ENCODE measurements at places on chromosomes 16 and 17.
A peak's percentile ranks its signal among the peaks of the same experiment; 100 is the strongest.

- DNase-seq, result no peak
These were observed 1.7 kb upstream of the CHAD start for GRCh38 chr17:50470426-50470825.

- DNase-seq, result no peak
These were observed 751 bp downstream of the DCAF7 start for GRCh38 chr17:63550817-63551639.

DNA sequence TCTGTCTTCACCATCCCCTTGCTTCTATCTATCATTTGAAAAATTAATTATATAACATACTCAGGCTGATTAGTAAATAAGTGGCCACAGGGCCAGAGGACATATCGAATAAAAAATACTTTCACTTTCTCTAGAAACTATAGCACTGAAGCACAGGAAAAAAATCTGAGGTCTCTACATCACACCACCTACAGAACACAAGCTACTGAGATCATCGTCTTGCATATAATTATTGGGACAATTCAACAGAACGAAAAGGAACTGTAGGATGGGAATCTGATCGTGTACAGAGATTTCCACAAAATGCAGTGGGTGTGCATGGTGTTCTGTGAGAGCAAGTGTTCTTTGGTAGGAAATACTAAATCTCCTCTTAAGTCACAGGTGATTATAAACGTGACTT, 289.6 kb upstream of the ERCC4 start:
- DNase-seq, result no peak

DNA sequence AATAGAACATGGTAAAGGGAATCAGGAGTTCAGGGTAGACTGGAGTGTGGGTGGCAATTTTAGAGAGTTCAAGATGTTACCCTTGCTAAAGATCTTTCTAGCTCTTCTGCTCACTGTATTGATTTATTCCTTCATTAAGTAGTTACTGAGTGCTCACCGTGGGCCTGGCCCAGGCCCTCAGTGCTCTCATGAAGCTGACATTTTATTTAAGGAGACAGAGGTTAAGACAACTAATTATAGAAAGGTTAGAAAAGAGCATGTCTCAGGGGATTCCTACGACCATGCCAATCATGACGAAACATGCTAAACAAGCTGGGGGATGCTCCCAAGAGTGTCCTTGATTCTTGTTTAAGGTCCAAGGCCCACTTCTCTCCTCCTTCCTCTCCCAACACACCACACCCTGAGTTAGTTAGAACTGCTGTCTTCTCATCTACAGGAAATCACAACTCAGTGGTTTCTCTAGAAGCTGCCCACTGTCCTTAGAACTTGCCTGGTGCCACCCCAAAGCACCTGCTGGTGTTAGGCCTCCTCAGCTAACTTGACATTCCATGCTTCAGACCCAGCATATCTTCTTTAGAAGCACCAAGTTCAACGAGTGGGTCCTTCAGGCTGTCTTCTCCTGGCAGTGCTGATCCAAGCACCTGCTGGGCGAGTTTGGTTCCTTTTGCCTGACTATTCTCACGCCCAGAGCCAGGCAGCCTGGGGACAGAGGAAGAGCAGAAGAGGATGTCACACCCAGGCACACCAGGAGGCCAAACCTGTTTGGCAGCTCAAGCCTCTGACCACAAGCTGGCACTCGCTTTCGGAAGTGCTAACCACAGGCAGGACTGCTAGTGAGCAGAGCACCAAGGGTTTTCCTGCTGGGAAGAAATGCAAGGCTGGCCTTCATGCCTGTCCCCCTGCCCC, 79.0 kb downstream of the GAS7 start:
- DNase-seq, result peak; percentile 10

DNA sequence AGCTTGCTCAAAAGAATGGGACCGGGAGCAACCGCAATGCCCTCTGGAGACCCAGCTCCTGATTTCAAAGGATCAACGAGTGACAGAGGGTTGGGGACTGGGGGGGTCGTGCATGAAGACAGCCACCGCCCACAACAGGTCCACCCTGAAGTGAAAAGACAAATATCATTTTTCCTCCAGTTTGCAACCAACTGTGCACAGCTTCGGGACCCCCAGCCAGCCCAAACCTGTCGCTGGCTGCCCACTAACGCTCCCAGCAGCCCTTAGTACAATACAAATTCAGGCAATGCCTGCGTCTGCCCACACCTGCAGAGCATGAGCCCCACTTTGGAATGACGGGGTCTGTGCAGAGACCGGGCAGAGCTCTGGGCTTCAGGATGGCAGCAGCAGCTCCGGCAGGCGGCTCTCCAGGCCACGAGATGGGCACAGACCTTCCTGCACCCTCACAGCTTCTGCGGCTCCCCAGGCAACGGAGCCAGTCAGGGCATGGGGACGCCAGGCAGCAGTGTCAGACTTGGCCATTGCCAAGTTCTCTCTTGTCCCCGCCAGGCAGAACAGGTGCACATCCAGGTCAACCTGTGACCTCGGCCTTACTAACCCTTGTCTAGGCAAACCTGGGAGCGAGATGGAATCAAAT, 60.1 kb downstream of the TBC1D16 start:
- DNase-seq, result no peak

GRCh38 chr17:50603340-50603739, 31.3 kb upstream of the ABCC3 start:
- no peak for DNase-seq

DNA sequence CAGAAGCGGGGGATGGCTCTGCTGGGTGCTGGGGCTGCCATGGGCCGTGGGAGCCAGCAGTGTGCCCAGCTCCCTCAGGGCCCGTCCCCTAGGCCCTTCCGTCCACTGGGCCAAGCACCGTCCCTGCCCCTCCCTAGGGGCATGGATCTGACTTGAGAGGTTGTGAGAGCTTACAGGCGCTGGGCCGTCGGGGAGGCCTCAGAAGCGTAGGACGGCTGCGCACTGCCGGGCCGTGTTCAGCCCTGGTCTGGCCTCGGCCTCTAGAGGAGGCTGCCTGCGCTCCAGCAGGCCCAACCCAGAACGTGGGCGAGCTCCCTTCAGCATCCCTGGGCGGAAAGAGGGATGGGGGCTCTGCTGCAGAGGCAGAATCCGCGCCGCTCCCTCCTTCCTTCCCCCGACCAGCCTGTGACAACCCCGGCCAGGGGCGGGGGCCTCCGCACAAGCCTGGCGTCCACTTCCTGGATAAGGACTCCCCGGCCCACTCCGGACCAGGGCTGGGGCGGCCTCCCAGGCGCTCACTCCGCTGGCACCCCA, 685 bp upstream of the MPG start:
- no peak for DNase-seq

DNA sequence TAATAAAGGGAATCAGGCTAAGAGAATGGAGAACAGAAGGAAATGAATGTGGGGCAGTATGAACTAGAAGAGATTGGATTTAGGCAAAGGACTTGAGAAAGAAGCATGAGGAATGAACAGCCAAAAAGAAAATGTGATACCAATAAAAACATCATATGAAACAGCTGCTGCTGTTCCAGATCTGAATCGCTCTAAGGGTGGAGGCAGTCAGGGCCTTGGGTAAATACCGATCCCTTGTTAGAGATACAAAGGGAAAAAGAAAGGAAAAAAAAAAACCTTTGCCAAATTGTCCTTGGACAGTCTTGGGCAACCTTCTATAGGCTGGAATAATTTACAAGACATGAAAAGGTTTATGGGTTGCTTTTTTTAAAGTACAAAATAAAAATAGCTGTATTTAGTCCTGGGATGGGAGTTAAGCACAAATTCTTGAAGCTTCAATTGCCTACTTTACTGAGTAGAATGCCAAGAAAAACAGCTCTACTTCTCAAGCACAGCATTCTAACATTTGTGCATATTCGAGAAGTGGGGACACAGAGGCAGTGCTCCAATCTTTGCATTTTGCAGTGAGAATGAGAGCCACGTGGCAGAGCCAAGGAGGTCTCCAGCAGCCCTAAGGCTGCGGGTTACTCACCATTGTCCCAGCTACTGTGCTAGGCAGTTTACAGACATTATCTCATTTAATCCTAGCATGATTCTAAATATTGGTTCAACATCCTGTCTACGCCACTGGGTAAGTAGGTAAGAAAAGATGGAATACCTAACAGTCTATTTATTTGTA, 43.3 kb upstream of the PSMD7 start:
- DNase-seq, result no peak

DNA sequence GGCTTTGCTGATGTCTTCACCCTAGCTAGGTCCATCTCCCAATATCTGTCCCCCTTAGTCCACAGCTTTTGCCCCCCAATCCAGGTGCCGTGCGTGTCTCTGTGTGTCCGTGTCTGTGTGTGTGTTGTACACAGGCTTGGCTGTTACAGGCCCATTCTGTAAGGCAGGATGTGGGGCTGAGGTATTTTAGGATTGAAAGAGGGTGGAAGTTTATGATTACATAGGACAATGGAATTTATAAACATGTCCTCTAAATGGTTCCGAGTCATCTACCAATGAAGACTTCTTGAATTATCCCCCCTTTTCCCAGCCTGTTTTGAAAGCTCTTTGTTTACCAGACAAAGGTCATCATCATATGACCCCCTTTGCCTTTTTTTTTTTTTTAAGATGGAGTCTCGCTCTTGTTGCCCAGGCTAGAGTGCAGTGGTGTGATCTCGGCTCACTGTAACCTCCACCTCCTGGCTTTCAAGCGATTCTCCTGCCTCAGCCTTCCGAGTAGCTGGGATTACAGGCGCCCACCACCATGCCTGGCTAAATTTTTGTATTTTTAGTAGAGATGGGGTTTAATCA, 21.9 kb downstream of the ACE start:
- no peak for DNase-seq

DNA sequence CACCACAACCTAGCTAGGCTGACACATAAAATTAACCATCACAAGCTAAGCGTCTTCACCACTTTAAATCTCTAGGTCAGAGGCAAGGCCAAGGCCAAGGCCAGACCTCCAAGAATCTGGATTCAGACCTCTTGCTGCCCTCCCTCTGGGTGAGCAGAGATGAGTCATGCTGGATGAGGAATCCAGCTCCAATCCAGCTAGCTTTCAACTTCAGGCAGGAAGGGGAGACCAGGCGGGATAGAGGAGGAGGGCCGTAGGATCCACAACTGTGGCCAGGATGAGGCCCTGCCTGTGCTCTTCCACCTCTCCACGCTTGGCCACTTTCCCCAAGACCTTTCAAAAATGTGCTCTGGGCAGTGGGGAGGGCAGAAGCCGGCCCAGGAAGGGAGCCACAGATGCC, 14.7 kb downstream of the LRRC75A start:
- DNase-seq, result no peak

- DNase-seq, result no peak
These were observed 676 bp downstream of the CPD start for GRCh38 chr17:30379303-30379902.

- DNase-seq, result no peak
These were observed 192.4 kb downstream of the SEC14L1 start for GRCh38 chr17:77332981-77333685.

DNA sequence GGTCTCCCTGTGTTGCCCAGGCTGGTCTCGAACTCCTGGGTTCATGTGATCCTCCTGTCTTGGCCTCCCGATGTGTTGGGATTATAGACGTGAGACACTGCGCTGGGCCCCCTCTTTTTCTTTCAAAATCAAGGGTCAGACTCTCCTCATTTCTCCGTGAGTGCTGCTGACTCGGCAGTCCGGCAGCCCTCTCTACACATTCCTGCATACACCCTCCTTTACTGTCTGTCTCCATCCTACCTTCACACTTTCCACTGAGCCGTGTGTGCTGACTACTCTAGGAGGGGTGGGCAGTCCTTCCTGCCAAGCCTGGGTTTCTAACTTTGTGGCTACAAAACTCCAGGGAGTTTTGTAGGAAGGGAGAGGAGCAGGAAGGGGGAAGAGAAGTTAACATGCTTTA, 195.2 kb downstream of the PARN start:
- DNase-seq, result no peak

DNA sequence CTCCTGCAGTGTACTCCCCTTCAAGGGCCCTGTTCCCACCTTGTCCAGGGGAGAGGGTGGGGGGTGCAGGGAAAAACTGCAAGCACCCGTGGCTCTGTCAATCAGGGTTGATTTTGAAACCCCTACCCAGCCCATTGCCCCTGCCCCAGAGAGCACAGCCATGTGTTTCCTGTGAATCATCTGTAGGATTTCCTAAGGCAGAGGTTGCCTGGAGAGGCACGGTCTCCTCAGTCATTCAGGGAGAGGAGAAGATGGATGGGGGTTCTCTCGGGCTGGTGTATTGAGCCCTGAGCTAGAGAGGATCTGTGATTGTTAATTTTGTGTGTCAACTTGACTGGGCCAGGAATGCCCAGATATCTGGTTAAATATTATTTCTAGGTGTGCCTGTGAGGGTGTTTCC, 3.5 kb upstream of the AGRP start:
- DNase-seq, result no peak

- DNase-seq, result no peak
These were observed 5.6 kb downstream of the PLEKHG4 start for GRCh38 chr16:67284699-67285646.

- no peak for DNase-seq
These were observed 15.2 kb downstream of the MED24 start for GRCh38 chr17:40038882-40039513.

GRCh38 chr17:73089322-73090317, 2.9 kb downstream of the SLC39A11 start:
- DNase-seq, result no peak

- no peak for DNase-seq
These were observed 239.2 kb downstream of the ZFHX3 start for GRCh38 chr16:72808754-72809153.

DNA sequence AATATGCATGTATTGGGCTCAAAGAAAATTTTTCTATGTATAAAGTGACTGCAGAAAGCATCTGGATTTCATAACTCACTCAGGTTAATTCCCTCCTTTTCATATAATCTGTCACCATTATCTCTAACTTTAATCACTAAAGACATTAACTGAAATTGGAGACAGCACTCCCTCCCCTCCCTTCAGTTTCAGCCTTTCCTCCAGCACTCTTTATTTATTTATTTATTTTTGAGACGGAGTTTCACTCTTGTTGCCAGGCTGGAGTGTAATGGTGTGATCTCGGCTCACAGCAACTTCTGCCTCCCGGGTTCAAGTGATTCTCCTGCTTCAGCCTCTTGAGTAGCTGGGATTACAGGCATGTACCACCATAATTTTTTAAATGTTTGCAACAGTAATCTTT, 43.1 kb downstream of the CDH8 start:
- DNase-seq, result no peak

DNA sequence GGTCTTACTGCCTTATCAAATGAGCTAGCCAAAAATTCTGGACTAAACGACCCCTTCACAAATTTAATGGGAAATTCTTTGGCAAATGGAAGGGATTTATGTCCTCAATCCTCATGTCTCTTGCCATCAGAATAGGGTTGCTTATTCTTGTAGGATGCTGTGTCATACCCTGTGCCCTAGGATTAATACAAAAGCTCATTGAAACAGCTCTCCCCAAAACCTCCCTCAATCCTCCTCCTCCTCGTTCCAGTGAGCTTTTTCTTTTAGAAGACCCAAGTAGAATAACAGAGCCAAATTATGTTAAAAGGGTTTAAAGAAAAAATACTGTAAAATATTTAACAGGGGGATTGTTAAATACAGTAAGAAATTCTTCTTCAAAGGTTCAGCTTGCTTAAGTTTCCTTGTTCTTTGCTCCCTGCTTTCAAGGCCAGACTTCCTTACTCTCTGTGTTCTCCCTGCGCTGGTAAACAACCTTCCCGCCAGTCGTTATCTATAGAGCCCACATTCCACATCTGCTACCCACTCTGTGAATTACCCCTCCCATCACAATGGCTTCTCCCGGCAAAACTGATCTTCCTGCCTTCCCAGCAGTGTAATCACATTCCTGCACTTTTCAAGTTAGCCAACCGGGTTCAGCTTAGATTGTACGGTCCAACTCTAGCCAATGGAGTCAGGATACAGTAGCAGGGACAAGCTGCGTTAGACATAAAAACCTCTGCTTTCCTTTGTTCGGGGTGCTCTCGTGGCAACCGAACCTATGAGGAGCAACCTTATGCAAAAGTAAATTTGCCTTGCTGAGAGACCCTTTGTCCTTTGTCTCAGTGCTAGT, 9.7 kb downstream of the HPR start:
- no peak for DNase-seq

GRCh38 chr17:32520104-32520701, 33.4 kb downstream of the CDK5R1 start:
- peak; percentile 36 for DNase-seq

All from T-helper 2 cell (primary cell).